Jurkat, Clone E6-1 (cell line): ENCODE measurements at places on chromosomes 2 and 18.
A peak's percentile ranks its signal among the peaks of the same experiment; 100 is the strongest.

DNA sequence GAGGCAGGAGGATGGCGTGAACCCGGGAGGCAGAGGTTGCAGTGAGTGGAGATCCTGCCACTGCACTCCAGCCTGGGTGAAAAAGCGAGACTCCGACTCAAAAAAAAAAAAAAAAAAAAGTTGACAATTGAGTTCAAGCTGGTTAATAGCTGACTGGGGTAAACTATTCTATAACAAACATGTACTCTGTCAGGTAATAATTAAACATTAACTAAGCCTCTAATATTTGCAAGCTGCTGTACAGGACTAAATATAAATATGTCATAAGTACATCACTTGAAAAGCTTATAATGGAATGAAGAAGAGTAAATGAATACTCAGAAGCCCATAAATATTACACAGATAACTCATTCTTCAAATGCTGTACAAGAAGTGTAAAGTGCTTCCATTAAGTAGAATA lies 190.4 kb upstream of the CRIM1 start:
- no peak for DNase-seq

DNA sequence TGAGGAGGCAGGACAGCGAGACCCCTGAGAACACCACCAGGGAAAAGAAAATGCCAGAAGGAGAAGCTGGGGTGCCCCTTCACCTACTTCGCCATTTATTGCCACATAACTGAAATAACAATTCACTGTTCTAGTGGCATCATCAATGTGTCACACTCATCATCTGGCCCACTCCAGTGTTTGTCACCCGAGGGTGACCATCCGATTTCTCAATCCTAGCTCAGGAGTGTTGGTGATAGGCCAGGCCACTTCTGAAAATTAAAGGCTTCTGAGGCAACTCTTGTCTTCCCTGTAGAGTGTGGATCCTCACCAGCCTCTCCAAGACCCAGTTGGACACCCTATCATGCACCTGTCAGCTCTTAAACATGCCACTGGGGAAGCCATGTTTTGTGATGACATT lies 62.9 kb upstream of the BZW1 start:
- DNase-seq: no peak

- DNase-seq: no peak
Measured at GRCh38 chr18:9094307-9095226, 7.9 kb upstream of the NDUFV2 start.

DNA sequence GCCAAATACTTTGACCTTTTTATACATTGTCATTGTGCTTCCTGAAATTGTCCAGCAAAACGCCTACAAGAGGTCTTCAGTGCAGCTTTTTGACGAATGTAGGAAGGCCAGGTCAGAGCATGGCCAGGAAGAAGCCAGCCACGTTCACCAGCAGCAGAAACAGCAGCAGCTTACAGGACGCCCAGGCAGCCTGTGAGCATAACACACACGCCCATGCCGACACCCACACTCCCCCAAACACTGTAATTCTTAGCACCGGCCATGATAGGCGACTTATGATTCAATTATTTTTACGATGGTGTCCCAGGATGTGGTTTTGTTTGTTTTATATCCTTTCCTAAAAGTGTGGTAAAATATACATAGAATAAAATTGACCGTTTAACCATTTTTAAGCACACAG lies 249.1 kb upstream of the SALL3 start:
- DNase-seq: no peak

DNA sequence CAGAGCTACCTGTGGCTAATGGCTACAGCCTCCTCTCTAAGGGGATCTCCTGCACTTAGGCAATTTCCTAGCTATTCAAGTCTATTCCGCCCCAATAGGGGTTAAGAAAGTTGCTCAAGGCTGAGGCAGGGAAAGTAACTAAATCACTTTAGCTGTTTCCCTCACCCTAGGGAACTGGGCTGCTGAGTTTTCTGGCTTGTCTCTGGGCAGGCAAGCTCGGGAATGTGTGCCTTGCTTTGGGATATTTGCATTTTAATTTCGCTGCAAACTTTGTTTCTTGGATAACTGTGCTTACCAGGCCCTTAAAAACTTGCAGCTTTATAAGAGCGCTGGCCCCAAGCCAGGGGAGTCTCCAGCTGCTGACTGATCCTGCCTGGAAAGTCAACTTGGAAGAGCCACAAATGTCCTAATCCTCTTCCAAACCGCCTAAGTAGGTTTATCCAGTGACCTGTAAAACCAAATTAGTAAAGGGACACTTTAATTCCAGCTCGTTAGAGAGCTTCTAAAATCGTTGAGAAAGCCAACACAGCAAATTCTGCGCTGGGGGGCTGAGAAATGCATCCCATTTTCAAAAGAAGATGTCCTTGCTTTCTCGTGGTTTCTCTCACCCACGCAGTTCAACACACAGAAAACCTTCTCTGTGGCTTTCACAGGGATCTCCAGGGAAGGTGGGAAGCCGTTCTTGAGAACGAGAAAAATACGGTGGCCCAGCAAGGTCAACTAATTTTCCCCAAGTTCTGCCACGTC lies 59.5 kb upstream of the SP3 start:
- DNase-seq: no peak

- DNase-seq: no peak
Measured at GRCh38 chr18:11324956-11325882, 175.8 kb upstream of the PIEZO2 start.

DNA sequence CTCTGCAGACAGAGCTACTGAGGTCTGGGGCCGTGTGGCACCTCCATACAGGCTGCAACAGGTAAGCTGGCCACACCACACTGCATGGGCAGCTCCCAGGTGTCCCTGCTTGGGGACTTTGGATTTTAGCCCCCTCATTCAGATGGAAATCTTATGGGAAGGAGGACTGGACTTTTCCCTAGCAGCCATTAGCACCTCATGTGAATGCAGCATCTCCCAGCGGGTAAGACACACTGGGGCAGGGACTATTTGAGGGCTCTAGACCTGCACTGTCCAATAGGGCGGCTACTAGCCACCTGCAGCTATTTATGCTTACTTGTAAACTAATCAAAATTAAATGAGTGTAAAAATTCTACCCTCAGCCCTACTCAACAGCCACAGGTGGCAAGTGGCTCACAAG lies 34.2 kb upstream of the GLI2 start:
- DNase-seq: no peak

GRCh38 chr18:41378598-41378997 lies 576.4 kb upstream of the PIK3C3 start:
- DNase-seq: no peak

- peak; percentile 84 for DNase-seq
Measured at GRCh38 chr2:99836690-99837605, 305.4 kb downstream of the AFF3 start.

DNA sequence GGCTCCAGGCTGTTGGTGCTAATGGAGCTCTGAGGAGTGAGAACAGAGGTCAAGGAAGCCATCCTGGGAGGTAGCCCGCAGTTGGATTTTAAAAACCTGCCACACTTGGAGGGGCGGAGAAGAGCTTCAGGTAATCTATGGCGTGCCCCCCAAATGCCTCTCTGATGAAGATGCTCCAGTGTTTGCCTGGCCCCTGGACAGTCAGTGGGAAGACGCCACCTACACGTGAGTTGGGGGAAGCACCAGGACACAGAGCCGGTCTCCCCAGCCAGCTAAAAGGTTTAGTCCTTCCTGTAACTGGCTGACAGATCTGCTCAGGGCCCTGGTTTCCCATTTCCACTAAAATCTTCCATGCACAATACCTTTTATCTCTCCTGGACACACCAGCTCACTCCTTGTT lies 225.0 kb downstream of the TTC32 start:
- DNase-seq: peak; percentile 5

- DNase-seq: no peak
Measured at GRCh38 chr2:39849064-39849463, 70.0 kb upstream of the THUMPD2 start.

DNA sequence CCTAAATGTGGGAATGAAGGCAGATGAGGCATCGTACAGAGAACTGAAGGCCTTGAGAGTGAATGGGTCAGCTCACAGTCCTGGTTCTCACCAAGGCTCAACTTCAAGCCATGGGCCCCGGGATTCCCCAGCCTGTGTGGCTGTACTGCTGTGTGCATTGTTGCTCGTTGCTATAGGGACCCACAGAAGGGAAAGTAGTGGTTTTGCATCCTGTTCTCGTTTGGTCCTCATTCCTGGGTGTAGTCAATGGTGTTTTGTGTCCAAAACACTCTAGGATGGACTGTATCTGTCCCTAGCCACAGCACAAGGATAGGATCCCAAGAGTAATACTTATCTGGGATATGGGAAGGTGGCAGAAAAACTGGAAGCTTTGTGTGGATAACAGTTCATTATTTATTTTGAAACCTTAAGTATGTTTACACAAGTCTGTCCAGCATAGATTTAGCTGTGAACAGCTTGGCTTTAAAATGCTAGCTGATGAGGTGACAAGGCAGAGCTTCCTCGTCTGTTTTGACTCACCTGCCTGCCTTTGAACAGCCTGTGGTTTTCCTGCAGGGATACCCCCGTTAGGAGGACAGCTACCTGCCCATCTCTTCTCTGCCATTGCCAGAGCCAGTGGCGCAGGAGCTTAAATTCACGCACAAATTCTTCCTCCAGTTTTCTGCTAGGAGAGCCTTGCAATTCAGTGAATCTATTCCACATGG lies 85.0 kb downstream of the WDSUB1 start:
- DNase-seq: no peak

DNA sequence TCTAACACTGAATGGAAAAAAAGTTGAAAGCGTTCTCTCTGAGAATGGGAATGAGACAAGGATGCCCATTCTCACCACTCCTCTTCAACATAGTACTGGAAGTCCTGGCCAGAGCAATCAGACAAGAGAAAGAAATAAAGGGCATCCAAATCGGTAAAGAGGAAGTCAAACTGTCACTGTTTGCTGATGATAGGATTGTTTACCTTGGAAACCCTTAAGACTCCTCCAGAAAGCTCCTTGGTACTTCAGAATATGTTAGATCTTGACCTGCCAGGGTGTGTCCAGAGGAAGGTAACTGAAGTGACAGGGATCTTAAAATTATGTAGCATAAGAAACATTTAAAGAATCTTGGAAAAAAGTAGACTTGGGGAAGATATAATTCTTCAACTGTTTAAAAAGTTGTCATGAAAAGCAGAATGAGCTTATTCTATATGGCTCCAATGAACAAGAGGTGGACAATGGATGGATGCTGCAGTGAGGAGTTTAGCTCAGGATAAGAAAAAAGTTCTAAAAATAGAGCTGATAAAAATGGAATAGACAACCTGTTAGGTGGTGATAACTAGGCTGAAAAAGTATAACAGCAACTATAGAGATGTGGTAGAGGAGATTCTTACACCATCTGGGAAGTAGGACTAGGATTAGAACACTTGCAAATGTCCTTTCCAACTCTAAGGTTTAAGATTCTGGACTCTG lies 16.8 kb upstream of the SULT1C4 start:
- no peak for DNase-seq

GRCh38 chr2:5524551-5524950 lies 167.6 kb upstream of the SOX11 start:
- DNase-seq: no peak

- no peak for DNase-seq
Measured at GRCh38 chr18:38884050-38884449, 1318.5 kb upstream of the CELF4 start.

DNA sequence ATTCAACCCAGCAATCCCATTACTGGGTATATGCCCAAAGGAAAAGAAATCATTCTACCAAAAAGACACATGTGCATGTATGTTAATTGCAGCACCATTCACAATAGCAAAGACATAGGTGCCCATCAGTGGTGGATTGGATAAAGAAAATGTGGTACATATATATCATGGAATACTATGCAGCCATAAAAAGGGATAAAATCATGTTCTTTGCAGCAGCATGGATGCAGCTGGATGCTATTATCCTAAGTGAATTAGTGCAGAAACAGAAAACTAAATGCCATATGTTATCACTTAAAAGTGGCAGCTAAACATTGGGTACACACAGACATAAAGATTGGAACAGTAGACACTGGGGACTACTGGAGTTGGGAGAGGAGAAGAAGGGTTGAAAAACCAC lies 82.2 kb downstream of the MYO3B start:
- DNase-seq: no peak

GRCh38 chr2:47012189-47012588 lies 96.6 kb upstream of the MCFD2 start:
- no peak for DNase-seq

DNA sequence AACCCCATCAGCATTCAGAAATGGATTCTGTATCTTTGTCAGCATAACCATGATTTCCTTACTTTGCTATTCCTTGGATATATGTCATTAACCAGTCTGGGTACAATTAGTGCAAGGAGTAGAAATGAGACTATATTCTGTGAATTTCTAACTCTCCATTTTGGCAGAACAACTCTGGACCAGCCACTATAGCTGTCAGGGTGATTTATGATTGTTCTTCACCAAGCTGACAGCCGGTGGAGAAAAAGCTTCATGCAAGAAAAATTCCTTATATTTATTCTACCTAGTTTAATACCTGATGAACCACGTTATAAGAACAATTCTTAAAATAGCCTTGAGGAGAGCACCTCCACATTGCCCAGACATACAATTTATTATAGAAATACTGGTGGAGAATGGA lies 431.2 kb upstream of the TCF4 start:
- no peak for DNase-seq

DNA sequence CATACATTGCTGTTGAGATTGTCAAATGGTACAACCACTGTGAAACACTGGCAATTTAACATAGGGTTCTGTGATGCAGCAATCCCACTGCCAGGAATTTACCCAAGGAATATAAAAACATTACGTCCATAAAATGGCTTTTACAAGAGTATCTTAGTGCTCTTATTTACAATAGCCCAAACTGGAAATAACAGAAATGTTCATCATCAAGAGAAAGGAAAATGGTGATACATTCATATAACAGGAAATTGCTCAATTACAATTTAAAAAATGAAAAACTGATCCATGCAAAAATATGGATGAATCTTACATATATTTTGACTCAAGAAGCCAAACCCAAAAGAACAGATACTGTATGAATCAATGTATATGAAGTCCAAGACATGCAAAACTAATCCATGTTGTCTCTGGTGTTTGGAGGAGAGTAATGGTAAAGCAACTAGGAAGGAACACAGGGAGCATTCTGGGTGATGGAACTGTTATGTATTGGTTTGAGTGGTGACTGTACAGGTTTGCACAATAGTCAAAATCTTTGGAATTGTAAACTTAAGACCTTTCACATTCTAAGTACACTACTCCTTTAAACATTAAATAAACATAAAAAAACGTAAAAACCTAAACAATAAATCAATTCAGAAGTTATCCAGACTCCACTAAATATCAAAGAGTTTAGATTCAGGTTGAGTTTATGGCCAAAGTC lies 104.8 kb upstream of the WDR75 start:
- no peak for DNase-seq

DNA sequence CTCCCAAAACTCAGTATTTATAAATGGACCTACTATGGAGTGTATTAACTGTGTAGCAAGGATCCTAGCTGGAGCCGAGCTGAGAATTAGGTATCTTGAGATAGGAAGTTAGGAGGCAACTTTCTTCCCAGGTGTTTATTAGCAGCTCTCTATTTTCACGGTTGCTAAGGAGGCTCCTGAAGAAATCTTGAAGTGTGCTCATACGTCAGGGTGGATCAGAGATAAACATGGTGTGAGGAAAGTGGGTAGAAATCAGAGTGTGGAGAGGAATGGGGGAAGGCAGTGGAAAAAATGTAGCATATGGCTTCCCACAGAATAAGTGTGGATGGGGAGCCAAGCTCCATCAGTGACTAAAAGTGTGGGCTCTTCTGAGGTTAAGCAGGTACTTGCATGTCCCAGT lies 104.3 kb downstream of the ABCA12 start:
- DNase-seq: no peak
